Endothelial cell (in vitro differentiated cells): ENCODE measurements at places on chromosomes 7 and 10. TPM values are rescaled to one million over a fixed set of nuclear protein-coding genes. Genes with fewer than 3 reads are reported as not detected.

The RPEL1 gene
- total RNA-seq, result not detected

The TMEM209 gene
- total RNA-seq, result 11.8 TPM

The AGBL3 gene
- 3.0 TPM for total RNA-seq

The NRCAM gene
- total RNA-seq, result 2.2 TPM

The AFAP1L2 gene
- total RNA-seq, result 0.77 TPM

The TACR2 gene
- total RNA-seq, result not detected

The HERPUD2 gene
- total RNA-seq, result 41.0 TPM

The PLPP4 gene
- not detected for total RNA-seq

The MRLN gene
- not detected for total RNA-seq

The PAX4 gene
- total RNA-seq, result 0.33 TPM

The HPS1 gene
- total RNA-seq, result 30.6 TPM

The INMT gene
- 1.4 TPM for total RNA-seq

The C10orf67 gene
- not detected for total RNA-seq

The MRC1 gene
- total RNA-seq, result 35.7 TPM

The OR9A2 gene
- total RNA-seq, result not detected

The LGI1 gene
- 0.26 TPM for total RNA-seq

The ADIRF gene
- not detected for total RNA-seq

The PRTFDC1 gene
- total RNA-seq, result 17.5 TPM

The PTPN20 gene
- 0.97 TPM for total RNA-seq

The AS3MT gene
- total RNA-seq, result 1.4 TPM

The HPSE2 gene
- total RNA-seq, result not detected

The NAT16 gene
- total RNA-seq, result not detected

The TMEM140 gene
- total RNA-seq, result not detected

The C7orf57 gene
- total RNA-seq, result not detected

The C10orf120 gene
- total RNA-seq, result not detected

The FAM25C gene
- total RNA-seq, result not detected

The OR6B1 gene
- not detected for total RNA-seq

The MAPK8 gene
- total RNA-seq, result 53.7 TPM

The CREB5 gene
- 5.6 TPM for total RNA-seq

The SCART1 gene
- total RNA-seq, result 0.36 TPM

The ABCA13 gene
- total RNA-seq, result 0.44 TPM

The HOXA9 gene
- 0.80 TPM for total RNA-seq

The CPVL gene
- 21.8 TPM for total RNA-seq

The TMEM213 gene
- not detected for total RNA-seq

The LIPM gene
- total RNA-seq, result 0.31 TPM

The SPDYE2B gene
- not detected for total RNA-seq

The HIPK2 gene
- 47.2 TPM for total RNA-seq

The KLF14 gene
- not detected for total RNA-seq

The CNPY1 gene
- not detected for total RNA-seq

The KNDC1 gene
- 1.3 TPM for total RNA-seq

The EFCAB10 gene
- total RNA-seq, result 0.28 TPM

The DNAH11 gene
- 0.18 TPM for total RNA-seq

The OR2A42 gene
- 0.08 TPM for total RNA-seq

The WASL gene
- total RNA-seq, result 33.7 TPM

The HMX3 gene
- not detected for total RNA-seq

The HTR5A gene
- total RNA-seq, result 0.08 TPM

The GRM3 gene
- total RNA-seq, result not detected

The SPDYE9 gene
- total RNA-seq, result 0.13 TPM

The COL28A1 gene
- total RNA-seq, result not detected

The PTCD1 gene
- 7.1 TPM for total RNA-seq

The PLXNA4 gene
- total RNA-seq, result 3.5 TPM

The AKR1D1 gene
- total RNA-seq, result not detected

The FFAR4 gene
- total RNA-seq, result not detected

The FRMPD2 gene
- total RNA-seq, result not detected

The INHBA gene
- total RNA-seq, result 0.08 TPM

The NKX2-3 gene
- 0.82 TPM for total RNA-seq
